Fibroblast of skin of left quadriceps (primary cell): ENCODE measurements at places on chromosomes 6 and 20.

GRCh38 chr20:58756450-58756775, 63.8 kb downstream of the NPEPL1 start:
- no peak for DNase-seq

GRCh38 chr6:134176264-134176975, 124.0 kb upstream of the SLC2A12 start:
- no peak for DNase-seq

- no peak for DNase-seq
Observed at GRCh38 chr20:14785065-14785743, 447.8 kb upstream of the FLRT3 start.

GRCh38 chr6:47245745-47246371, 63.8 kb downstream of the TNFRSF21 start:
- DNase-seq = no peak

- no peak for DNase-seq
Observed at GRCh38 chr6:77462359-77463307, 658 bp downstream of the HTR1B start.

DNA sequence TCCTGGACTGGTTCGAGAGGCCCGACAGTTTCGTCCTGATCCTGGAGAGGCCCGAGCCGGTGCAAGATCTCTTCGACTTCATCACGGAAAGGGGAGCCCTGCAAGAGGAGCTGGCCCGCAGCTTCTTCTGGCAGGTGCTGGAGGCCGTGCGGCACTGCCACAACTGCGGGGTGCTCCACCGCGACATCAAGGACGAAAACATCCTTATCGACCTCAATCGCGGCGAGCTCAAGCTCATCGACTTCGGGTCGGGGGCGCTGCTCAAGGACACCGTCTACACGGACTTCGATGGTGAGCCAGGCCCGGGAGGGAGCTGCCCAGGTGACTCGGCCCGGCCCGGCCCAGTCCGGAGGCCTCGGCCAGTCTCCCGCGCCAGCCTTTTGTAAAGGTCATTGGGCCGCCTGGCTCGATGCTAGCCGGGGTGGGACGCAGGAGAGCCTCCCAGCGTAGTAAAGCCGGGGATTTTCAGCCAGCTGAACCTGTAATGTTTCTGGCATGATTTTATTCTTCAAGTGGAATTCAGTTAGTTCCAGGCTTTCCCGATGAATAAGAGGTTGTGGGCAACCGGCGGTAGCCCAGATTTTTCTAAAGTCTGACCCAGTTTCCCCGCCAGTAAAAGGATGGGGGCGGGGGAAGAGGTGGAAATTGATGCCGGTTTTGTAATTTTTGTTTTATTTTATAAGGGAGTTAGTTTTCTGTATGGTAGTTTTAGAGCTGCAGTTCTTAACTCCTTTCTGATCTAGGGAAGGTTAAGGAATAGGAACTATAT, 1.4 kb downstream of the PIM1 start:
- DNase-seq = no peak

DNA sequence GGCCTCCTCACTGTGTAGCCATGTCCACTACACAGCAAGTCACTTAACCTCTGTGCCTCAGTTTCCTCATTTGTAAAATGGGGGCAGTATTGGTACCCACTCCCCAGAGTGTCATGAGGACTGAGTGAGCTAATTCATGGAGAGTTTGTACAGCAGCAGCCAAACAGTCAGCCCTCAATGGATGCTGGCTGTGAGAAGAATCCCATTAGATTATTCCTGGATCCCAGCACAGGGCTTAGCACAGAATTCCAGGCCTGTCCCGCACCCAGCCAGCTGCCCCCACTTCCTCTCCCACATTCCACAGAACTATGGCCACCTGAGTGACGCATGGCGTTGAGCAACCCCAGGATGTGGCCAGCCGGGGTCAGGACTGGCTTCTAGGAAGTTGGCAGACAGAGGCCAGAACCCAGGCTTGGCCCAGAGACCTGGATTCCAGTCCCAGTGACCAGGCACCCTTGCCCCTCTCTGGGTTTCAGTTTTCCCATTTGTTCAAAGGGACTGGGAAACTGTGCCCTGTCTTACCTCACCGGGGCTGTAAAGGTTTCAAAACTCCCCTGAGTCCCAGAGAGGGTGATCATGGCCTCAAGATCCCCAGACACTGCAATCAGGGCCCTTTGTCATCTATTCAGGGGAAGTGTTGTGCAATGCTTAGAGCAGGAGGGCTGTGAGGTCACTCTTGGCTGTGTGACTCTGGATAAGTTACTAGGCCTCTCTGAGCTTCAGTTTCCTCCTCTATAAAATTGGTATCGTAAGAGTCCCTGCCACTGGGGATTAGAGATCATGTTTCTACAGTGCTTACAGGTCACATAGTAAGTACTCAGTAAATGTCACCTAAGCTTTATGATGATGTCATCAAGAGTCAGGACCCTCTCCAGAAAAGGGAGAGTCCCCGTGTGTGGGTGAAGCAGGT, 3.0 kb upstream of the TGM2 start:
- peak; percentile 60 for DNase-seq

DNA sequence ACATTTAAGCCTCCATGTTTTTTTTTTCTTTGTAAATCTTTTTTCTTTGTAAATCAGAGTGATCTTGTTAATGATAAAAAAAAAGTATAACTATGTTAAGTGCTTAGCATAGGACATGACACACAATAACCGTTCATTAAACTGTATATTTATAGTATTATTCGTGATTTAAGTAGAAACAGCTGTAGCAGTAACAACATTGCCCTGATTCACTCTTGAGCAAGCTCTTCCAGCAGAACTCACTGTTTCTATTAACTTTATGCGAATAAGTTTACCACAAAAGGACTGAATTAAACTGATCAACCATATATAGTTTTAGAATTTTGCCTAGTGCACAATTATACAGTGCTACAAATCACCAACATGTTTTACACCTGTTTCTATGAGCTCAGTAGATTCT, 1338.0 kb upstream of the EYS start:
- DNase-seq = no peak

DNA sequence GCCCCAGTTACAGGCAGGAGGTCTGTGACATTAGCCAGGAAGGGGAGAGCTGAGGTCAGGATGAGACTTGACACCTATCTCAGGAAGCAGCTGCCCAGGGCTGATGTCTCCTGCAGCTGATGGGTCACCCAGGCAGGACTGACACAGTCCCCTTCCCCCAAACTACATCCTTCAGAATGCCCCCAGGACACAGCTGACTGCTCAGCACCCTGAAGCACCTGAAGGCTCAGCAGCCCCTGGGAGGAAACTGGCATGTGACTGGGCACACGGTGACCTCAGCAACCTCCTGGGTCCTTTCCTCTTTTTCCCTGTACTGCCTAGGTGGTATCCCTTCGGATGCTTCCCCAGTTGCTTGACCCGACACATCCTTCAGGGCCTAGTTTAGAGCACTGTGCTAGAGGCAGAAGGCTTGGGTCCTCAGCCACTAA, 1.9 kb downstream of the SDC4 start:
- no peak for DNase-seq

DNA sequence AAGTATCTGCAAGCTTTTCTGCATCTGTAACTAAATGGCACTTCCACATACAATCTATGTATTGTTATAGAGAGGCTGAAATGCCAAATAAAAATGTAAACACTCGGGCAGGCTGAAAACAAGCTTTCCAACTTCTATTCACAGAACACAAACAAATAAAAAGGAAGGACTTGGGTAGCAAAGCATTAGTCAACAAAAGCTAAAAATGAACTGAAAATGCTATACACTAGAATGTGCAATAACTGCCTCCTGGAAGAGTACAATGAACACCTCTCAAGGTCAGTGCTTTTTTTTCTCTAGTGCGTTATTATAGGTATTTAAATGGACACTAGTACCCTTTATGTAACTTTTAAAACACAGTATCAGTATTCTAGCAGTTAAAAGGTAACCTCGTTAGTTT, 31.4 kb downstream of the STK38 start:
- DNase-seq = no peak

DNA sequence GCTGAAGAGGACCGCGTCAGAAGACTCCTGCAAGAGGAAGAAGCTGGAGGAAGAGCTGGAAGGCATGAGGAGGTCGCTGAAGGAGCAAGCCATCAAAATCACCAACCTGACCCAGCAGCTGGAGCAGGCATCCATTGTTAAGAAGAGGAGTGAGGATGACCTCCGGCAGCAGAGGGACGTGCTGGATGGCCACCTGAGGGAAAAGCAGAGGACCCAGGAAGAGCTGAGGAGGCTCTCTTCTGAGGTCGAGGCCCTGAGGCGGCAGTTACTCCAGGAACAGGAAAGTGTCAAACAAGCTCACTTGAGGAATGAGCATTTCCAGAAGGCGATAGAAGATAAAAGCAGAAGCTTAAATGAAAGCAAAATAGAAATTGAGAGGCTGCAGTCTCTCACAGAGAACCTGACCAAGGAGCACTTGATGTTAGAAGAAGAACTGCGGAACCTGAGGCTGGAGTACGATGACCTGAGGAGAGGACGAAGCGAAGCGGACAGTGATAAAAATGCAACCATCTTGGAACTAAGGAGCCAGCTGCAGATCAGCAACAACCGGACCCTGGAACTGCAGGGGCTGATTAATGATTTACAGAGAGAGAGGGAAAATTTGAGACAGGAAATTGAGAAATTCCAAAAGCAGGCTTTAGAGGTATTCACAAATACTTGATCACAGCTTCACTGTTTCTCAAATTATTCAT, 8.9 kb upstream of the SNRNP48 start:
- DNase-seq = no peak

DNA sequence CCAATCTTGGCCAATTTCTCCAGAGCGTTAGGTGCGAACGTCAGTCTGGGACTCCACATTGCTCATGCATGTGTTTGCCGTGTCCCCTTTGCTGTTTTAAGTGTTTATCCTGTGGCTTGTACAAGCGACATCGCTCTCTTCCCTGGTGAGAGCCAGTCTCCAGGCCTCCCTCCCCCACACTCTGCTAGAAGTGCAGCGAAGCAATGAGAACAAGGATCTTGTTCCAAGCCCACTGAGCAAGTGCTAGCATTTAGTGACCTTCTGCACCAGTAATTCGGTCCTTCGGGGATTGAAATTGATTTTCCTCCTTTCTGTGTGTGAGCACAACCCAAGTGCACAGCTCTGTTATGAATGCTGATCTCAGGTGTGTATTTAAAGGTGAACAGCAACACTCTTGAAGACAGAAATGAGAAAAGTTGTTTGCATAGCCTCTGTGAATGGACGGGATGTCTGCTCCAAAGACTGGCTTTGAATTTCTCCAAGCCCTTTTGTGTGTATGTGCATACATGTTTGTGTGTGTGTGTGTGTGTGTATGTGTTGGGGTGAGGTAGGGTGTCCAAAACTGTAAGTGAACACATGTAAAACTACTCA, 29.0 kb downstream of the CD83 start:
- DNase-seq = no peak

GRCh38 chr6:56507517-56507916, 135.2 kb downstream of the DST start:
- DNase-seq = no peak

GRCh38 chr6:39330057-39330456, 7.6 kb upstream of the KCNK16 start:
- no peak for DNase-seq

GRCh38 chr6:21665392-21666200, 72.0 kb downstream of the SOX4 start:
- DNase-seq = no peak

DNA sequence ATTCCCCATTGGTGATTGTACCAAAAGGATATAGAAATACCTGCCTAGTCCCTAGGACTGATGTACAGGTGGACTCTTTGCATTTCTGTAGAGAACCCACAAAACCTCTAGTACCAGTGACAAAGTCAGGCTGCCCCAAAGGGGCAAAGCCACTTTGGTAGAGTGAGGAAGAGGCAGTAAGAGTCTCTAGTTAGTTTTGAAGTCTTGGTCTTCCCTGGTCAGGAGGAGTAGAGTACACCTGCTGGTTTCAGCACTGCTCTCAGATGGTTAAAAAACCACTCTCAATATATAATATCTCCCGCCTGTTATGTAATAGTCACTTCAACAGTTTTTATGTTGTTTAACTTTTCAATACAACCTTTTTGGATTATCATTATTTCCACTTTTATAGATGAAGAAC, 344.9 kb downstream of the CDKAL1 start:
- no peak for DNase-seq

DNA sequence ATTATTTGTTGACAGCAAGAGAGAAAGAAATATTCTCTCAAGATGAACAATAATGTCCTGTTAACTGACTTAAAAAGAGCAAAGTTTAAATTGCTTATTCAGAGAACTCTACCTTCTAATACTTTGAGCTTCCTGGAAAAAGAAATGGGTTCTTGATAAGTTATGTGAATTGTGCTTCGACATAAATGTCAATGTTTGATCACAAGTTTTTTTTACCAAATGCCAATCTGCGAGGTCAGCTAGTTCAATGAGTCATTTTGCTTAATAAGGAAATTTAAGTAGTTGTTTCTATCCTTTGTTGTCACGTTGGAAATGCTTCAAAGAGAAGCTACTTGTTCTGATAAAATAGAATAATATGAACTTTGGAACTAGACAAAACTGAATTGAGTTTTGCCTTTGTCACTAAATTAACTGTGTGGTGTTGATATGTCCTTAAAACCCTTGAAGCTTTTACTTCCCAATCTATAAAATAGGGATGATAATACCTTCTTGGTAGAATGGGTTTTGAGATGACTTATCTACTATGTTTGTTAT, 642.1 kb upstream of the FLRT3 start:
- no peak for DNase-seq

- no peak for DNase-seq
Observed at GRCh38 chr6:81864124-81864523, 111.6 kb upstream of the TENT5A start.

DNA sequence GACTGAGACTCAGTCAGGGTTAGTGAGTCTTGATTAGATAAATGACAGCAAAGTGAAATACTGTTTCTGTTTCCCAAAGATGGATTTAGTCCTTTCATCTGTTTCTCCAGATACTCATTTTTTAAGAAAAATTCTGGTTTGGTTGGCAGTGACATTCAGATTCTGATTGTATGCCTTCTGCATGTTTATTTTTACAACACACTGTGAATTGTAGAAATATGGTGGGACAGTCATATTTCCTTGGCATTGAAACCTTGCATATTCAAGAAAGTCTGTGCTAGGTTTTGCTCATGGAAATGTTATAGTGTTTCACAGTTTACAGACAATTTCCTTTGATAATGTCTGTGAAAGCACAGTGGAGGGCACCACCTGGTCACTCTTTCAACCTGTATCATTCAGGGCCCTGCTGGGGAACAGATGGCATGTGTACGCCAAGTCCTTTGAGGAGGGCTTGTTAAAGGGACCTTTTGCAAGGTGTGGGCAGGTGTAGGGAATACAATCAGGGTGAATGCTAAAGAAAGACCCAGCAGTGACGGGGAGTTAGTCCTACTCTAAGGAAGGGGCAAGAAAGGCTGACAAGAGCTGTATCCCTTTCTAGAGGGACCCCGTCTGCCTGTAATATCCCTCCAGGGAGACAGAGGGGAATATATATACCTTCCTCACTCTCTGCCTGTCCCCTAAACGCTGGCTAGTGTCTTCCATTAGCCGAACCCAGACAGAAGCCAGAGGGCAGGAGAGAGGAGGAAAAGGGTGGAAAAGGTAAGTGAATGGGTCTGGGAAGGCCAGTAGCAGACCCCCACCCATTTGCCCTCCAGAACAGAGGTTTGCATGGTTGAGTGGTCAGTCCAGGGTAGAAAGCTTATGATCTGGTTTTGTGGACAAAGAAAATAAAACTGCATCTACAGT, 10.2 kb downstream of the PLCB4 start:
- DNase-seq = no peak
